ENCODE measurements at places on chromosomes 16 and 17.
A peak's percentile ranks its signal among the peaks of the same experiment; 100 is the strongest.

GRCh38 chr16:7405166-7405565 is 72.5 kb downstream of the RBFOX1 start:
- no peak for DNase-seq

GRCh38 chr17:17971431-17972125 is 622 bp downstream of the TOM1L2 start:
- peak; percentile 6 for DNase-seq

DNA sequence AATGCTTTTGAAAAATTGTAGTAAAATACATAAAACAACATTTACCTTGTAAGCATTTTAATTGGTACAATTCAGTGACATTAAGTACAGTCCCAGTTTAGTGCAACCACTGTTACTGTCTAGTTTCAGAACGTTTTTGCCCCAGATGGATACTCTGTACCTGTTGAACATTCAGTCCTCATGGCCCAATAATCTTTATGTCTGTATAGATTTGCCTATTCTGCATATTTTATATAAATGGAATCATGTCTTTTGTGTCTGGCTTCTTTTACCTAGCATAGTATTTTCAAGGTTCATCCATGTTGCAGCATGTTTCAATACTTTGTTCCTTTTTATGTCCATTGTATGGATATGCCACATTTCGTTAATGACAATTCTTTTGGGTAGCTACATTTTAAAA is 37.2 kb downstream of the TENT4B start:
- no peak for DNase-seq

- DNase-seq = no peak
Measured at GRCh38 chr16:17246974-17247732, 223.6 kb downstream of the XYLT1 start.

GRCh38 chr17:21242780-21243515 is 10.3 kb downstream of the NATD1 start:
- DNase-seq = no peak

DNA sequence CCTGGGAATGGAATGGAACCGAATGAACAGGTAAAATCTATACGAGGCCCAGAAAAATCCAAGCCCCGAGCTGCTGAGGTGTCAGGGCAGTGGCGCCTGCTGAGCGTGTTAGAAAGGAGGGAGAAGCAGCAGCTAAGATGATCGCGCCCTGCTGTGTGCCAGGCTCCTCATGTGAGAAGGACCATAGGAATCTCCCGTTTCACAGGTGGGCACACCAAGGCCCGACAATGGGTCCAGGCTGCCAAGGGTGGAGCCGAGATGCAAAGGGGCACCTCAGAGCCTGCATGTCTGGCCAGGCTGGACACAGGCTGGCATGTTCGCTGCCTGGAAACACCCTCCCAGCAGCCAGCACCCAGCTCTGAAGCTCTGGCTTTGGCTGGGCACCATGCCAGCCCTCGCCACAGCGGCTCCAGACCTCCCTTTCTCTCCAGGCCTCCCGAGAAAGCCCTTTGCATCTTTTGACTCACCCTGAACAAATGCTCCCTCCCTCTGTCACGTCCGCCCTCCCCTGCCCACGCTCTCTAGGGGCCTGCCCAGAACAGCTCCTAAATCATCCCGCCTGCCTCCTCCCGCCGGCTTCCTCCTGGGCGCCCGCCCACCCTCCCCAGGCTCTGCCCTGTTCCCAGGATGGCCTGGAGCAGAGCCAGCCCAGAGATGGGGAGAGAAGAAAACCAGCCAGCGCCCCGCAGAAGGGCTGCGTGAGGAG is 217.8 kb upstream of the GSE1 start:
- DNase-seq = no peak

DNA sequence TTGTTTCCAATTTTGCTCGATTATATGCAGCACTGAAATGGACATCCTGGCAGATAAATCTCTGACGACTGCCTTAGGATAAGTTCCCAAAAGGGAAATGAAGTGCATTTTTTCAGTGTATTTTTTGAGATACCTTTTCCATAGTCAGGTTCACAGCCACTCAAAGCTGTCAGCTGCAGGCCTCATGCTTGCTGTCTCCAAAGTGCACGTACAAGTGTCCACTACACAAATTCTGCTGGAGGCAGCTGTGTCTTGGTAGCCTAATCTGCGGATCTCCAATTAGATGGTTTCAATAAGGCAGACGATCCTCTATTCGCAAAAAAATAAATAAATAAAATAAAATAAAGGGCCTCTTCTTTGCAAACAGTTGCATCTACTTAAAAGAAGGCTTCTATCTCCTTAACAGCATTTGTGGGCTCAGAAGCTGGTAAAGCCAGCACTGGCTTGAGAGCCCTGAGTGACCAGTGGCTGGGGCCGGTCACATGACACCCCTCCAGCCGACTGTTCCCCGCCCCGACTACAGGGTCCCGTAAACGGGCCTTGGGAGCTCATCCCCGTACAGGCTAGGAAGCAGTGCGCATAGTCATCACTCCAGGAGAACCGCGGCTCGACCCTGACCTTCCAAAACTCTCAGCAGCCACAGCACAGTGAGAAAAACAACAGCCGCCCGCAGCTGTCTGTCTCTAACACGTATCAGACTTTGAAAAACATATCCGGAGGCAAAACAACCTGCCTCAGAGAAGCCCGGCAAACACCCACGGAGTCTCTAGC is 18.8 kb downstream of the RPH3AL start:
- DNase-seq = no peak

DNA sequence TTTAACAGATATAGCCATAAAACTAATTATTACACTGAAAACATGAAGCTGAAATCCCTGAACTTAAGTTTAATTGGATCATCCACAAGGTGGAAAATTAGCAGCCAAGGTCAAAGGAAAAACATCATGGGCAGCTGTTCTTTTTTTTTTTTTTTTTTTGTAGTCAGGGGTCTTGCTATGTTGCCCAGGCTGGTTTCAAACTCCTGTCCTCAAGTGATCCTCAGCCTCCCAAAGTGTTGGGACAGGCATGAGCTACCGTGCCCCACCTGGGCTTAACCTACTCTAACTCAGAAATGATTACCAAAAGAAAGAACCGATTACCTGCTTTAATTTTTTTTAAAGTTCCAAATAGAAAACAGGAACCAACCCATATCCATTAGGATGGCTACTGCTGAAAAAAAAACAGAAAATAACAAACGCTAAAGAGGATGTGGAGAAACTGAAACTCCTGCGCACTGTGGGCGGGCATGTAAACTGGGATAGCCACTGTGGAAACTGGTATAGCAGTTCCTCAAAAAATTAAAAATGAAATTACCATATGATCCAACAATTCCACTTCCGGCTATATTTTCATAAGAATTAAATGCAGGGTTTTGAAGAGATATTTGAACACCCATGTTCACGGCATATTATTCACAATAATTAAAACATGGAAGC is 8.6 kb downstream of the CMC2 start:
- DNase-seq = no peak
